Activated CD4-positive, alpha-beta T cell treated with anti-CD3 and anti-CD28 coated beads for 36 hours (primary cell): ENCODE measurements at places on chromosomes 4 and X. TPM values are rescaled to one million over a fixed set of nuclear protein-coding genes. Genes with fewer than 3 reads are reported as not detected.

- H3K4me1 ChIP-seq, result no peaks in the 10 kb centered on the region
- H3K27ac ChIP-seq, result no peak overlapping the region
- H3K27me3 ChIP-seq, result no peaks in the 10 kb centered on the region
- H3K4me3 ChIP-seq, result no peak overlapping the region
- H3K36me3 ChIP-seq, result no peaks in the 10 kb centered on the region
Measured at GRCh38 chrX:109134777-109135176, 347.1 kb downstream of the GUCY2F start.

GRCh38 chrX:130772105-130772775, 130.8 kb downstream of the ENOX2 start:
- H3K36me3 ChIP-seq, result peaks cover 2% of the 10 kb centered on the region
- no peak for DNase-seq
- peaks cover 14% of the 10 kb centered on the region for H3K4me1 ChIP-seq
- no peak overlapping the region for H3K27ac ChIP-seq

GRCh38 chr4:76388160-76388908, 32.6 kb downstream of the CCDC158 start:
- H3K36me3 ChIP-seq, result no peaks in the 10 kb centered on the region
- H3K4me3 ChIP-seq, result no peak overlapping the region
- peaks cover 47% of the 10 kb centered on the region for H3K27me3 ChIP-seq
- no peaks in the 10 kb centered on the region for H3K4me1 ChIP-seq
- no peak for DNase-seq

- H3K27me3 ChIP-seq, result peaks cover 2% of the 10 kb centered on the region
- H3K27ac ChIP-seq, result no peak overlapping the region
- no peaks in the 10 kb centered on the region for H3K36me3 ChIP-seq
- H3K4me1 ChIP-seq, result no peaks in the 10 kb centered on the region
- no peak for DNase-seq
- no peak overlapping the region for H3K4me3 ChIP-seq
Measured at GRCh38 chr4:177128306-177128705, 181.4 kb upstream of the NEIL3 start.

GRCh38 chrX:78555401-78555980, 103.6 kb downstream of the RTL3 start:
- no peaks in the 10 kb centered on the region for H3K36me3 ChIP-seq
- no peak for DNase-seq
- no peak overlapping the region for H3K27ac ChIP-seq

- no peak overlapping the region for H3K27ac ChIP-seq
- no peaks in the 10 kb centered on the region for H3K27me3 ChIP-seq
- no peak for DNase-seq
- H3K36me3 ChIP-seq, result no peaks in the 10 kb centered on the region
Measured at GRCh38 chr4:124564121-124564520, 148.4 kb downstream of the ANKRD50 start.

GRCh38 chr4:139300431-139301112, 733 bp upstream of the NAA15 start:
- peaks cover 63% of the 10 kb centered on the region for H3K4me1 ChIP-seq
- peak; percentile 62 for DNase-seq
- H3K36me3 ChIP-seq, result peaks cover 39% of the 10 kb centered on the region
- H3K27ac ChIP-seq, result peak overlapping the region; percentile 96
- no peaks in the 10 kb centered on the region for H3K27me3 ChIP-seq
- H3K4me3 ChIP-seq, result peak overlapping the region; percentile 98

GRCh38 chr4:172950990-172951389, 217.6 kb upstream of the GALNT7 start:
- H3K4me3 ChIP-seq, result no peak overlapping the region
- DNase-seq, result no peak
- no peaks in the 10 kb centered on the region for H3K36me3 ChIP-seq
- H3K27ac ChIP-seq, result no peak overlapping the region

DNA sequence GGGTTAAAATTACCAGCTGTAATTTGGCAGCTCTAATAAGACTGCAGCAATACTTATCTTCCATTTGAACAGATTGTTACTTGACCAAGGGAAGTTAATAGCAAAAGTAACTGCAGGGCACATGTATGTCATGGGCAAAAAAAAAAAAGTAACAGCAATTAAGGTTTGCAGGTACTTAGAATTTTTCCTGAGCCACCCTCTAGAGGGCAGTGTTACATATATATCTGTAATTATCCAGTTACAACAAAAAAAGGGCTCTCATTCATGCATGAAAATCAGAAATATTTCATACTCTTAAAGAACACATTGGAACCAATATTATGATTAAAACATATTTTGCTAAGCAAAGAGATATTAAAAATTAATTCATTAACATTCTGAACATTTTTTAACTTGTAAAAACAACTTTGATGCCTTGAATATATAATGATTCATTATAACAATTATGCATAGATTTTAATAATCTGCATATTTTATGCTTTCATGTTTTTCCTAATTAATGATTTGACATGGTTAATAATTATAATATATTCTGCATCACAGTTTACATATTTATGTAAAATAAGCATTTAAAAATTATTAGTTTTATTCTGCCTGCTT, 25.1 kb downstream of the XIAP start:
- no peak overlapping the region for H3K4me3 ChIP-seq
- H3K27me3 ChIP-seq, result no peaks in the 10 kb centered on the region
- peaks cover 8% of the 10 kb centered on the region for H3K4me1 ChIP-seq
- H3K36me3 ChIP-seq, result peaks cover 10% of the 10 kb centered on the region

DNA sequence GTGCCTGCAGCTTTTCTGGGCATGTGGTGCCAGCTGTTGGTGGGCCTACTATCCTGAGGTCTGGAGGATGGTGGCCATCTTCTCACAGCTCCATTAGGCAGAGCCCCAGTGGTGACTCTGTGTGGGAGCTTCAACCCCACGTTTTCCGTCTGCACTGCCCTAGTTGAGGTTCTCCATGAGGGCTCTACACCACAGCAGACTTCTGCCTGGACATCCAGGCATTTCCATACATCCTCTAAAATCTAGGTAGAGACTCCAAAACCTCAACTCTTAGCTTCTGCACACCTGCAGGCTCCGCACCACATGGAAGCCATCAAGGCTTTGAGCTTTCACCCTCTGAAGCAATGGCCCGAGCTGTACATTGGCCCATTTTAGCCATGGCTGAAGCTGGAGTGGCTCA, 153.3 kb upstream of the PGRMC2 start:
- peaks cover 17% of the 10 kb centered on the region for H3K36me3 ChIP-seq
- no peak overlapping the region for H3K27ac ChIP-seq
- H3K27me3 ChIP-seq, result peaks cover 2% of the 10 kb centered on the region
- H3K4me3 ChIP-seq, result no peak overlapping the region
- H3K4me1 ChIP-seq, result no peaks in the 10 kb centered on the region
- DNase-seq, result no peak

- H3K36me3 ChIP-seq, result no peaks in the 10 kb centered on the region
- no peak overlapping the region for H3K27ac ChIP-seq
Measured at GRCh38 chr4:185222598-185222997, 13.2 kb downstream of the SNX25 start.

GRCh38 chr4:108160741-108161352, 7.9 kb downstream of the LEF1 start:
- H3K36me3 ChIP-seq, result peaks cover 73% of the 10 kb centered on the region
- DNase-seq, result no peak
- H3K4me3 ChIP-seq, result peak overlapping the region; percentile 56
- H3K27ac ChIP-seq, result peak overlapping the region; percentile 87
- H3K27me3 ChIP-seq, result no peaks in the 10 kb centered on the region
- peaks cover 61% of the 10 kb centered on the region for H3K4me1 ChIP-seq

- no peaks in the 10 kb centered on the region for H3K36me3 ChIP-seq
- no peaks in the 10 kb centered on the region for H3K27me3 ChIP-seq
- no peak overlapping the region for H3K27ac ChIP-seq
- DNase-seq, result no peak
- H3K4me3 ChIP-seq, result no peak overlapping the region
- H3K4me1 ChIP-seq, result no peaks in the 10 kb centered on the region
Measured at GRCh38 chr4:85028910-85029309, 62.4 kb upstream of the WDFY3 start.

DNA sequence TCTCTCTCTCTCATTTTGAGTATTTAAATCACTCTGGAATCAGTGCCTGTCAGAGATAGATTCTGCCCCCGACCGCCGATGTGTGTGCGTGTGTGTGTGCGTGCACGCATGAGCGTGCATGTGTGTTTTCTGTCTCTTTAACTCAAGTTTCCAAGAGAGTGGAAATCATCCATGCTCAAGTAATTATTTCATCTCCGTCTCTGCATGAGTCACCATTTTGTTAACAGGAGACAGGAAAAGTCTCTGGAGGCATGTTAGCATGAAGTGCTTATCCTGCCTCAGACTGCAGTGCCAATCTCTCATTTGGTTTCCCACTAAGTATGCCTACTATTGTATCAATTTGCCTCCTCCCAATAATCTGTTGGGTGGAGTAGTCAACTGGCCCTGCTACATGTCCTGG, 182.9 kb upstream of the NHS start:
- no peak for DNase-seq
- H3K27me3 ChIP-seq, result peaks cover 2% of the 10 kb centered on the region
- no peak overlapping the region for H3K27ac ChIP-seq
- H3K36me3 ChIP-seq, result no peaks in the 10 kb centered on the region
- H3K4me1 ChIP-seq, result no peaks in the 10 kb centered on the region
- H3K4me3 ChIP-seq, result no peak overlapping the region

DNA sequence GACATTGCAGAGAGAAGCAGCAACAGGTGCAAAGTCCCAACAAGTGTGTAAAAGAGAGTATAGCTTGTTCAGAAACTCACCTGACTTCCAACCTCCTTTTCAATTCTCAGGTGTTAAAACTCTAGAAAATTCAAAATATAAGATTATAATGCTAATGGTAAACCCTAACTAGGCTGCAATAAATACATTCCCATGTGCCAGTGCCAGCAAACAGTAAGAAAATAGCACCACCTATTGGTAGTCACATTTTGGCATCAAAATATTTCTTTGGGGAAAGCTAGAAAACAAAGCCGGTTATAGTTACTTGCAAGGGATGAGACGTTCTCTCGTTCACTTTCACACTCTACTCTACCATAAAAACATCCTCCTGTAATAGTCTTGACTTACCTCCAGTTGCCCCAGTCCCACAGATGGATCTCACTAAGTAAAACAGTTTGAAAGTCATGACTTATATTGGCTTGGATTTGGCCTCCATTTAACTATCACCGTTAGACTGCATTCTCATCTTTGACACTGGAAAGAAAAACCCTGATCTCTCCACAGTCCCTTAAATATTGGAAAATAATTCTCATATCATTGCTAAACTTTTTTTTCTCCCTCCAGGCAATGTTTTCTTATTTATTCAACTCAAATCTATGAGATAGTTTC, 9.6 kb downstream of the BMP3 start:
- peaks cover 14% of the 10 kb centered on the region for H3K27me3 ChIP-seq
- DNase-seq, result no peak
- no peaks in the 10 kb centered on the region for H3K36me3 ChIP-seq
- H3K4me1 ChIP-seq, result no peaks in the 10 kb centered on the region

- no peaks in the 10 kb centered on the region for H3K36me3 ChIP-seq
- H3K27ac ChIP-seq, result no peak overlapping the region
- H3K4me3 ChIP-seq, result no peak overlapping the region
Measured at GRCh38 chrX:15564981-15565579, 35.7 kb downstream of the ACE2 start.

DNA sequence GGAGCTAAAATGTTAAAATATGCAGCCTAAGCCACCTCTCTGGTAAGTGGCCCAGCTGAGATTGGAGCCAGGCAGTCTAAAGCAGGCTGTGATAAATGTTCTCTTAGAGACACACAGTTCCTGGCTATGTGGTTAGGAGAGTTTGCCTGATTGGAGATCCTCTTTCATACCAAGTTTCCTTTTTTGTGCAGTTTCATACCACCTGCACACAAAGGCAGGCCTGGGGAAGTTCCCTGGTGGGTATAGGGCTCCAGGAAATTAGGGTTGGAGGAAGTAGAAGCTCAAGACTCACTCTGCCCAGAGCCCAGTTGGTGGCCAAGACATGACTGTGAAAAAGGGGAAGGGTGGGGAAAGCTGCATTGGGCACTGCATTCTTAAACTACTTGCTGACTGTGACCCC, 16.9 kb downstream of the CYBB start:
- no peak overlapping the region for H3K27ac ChIP-seq
- H3K4me1 ChIP-seq, result peaks cover 15% of the 10 kb centered on the region
- no peaks in the 10 kb centered on the region for H3K36me3 ChIP-seq
- H3K4me3 ChIP-seq, result no peak overlapping the region
- no peaks in the 10 kb centered on the region for H3K27me3 ChIP-seq

- no peak overlapping the region for H3K27ac ChIP-seq
- no peak overlapping the region for H3K4me3 ChIP-seq
- H3K27me3 ChIP-seq, result peaks cover 7% of the 10 kb centered on the region
- no peaks in the 10 kb centered on the region for H3K4me1 ChIP-seq
Measured at GRCh38 chr4:163269166-163269565, 63.2 kb downstream of the NPY1R start.

GRCh38 chrX:67607466-67607865, 63.6 kb downstream of the AR start:
- no peaks in the 10 kb centered on the region for H3K36me3 ChIP-seq
- no peak overlapping the region for H3K4me3 ChIP-seq
- no peaks in the 10 kb centered on the region for H3K4me1 ChIP-seq
- no peak for DNase-seq
- H3K27ac ChIP-seq, result no peak overlapping the region

- no peak overlapping the region for H3K27ac ChIP-seq
- H3K4me3 ChIP-seq, result no peak overlapping the region
- no peak for DNase-seq
- no peaks in the 10 kb centered on the region for H3K4me1 ChIP-seq
Measured at GRCh38 chr4:181265370-181265769, 977.8 kb upstream of the TENM3 start.

DNA sequence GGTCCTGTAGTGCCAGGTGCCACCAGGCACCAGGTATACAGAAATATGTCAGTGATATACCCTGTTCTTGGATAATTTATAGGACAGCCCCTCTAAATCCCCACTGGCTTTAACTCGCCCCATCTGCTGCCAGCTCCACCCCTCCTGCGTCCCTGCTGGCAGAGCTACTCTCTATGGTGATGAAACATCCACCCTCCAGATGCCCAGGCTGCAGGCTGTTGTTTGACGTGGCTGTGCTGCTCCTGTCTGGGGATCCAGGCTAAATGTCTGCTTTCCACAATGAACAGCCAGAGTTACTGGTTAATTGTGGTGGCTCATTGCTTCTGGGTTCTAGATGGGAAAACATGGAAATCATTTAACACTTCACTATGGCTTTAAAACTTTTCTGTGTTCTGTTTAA, 12.9 kb downstream of the NHSL2 start:
- no peak overlapping the region for H3K27ac ChIP-seq
- H3K36me3 ChIP-seq, result no peaks in the 10 kb centered on the region
- H3K4me3 ChIP-seq, result no peak overlapping the region
- no peak for DNase-seq
- H3K27me3 ChIP-seq, result no peaks in the 10 kb centered on the region

Gene PDGFRA
- not detected for total RNA-seq

Gene SOX3
- not detected for total RNA-seq

Gene CT45A1
- total RNA-seq, result not detected

Gene CXCL13
- total RNA-seq, result 5.1 TPM

Gene OFD1
- total RNA-seq, result 32.4 TPM

Gene PIR
- total RNA-seq, result 2.3 TPM

Gene CT45A10
- not detected for total RNA-seq

Gene LIN54
- 23.5 TPM for total RNA-seq

Gene ARMCX2
- total RNA-seq, result 11.0 TPM

Gene C4orf36
- total RNA-seq, result not detected

Gene MAGEA2
- total RNA-seq, result not detected

Gene NLGN4X
- total RNA-seq, result 0.21 TPM

Gene GABRG1
- total RNA-seq, result not detected

Gene CYLC1
- total RNA-seq, result not detected

Gene SERTM2
- total RNA-seq, result not detected
